Right atrium auricular region (tissue), 2 donors: ENCODE measurements at places on chromosomes 3 and 15.

GRCh38 chr15:36965570-36966342 is 134.6 kb downstream of the MEIS2 start:
- DNase-seq, result no peak

- DNase-seq, result no peak
Observed at GRCh38 chr3:126527006-126527405, 3.1 kb downstream of the CHST13 start.

DNA sequence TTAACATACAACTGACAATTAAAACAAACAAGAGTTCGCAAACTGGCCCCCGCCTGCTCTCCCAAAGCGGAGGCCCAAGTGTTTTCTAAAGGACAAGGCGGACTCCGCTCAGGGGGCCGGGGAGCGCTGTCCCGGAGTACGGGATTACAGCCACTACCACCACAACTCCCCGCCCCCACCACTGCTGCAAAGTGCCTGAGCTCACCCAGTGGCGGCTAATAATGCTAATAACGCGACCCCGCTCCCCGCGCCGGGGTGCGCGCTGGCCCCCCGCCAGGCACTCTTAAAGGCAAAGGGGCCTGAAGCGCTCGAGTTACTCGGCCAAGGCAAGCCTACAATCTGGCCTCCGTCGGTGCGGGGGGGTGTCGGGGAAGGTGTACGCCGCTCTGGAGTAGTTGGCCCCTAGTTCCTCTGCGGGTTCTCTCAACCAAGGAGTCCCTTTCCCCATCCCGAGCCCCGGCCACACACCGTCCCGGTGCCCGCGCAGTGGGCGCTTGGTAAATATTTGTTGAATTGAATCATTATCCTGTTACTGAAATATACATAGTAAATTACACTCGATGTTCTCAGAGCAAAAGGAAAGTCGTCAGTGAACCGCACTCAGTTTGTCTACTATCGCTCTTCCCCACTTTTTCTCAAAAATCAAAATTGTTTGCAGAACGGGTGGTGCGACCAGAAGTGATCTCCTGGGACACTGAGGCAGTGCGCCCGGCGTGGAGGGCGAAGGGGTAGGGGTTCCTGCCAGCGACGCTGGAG is 827 bp downstream of the WNT5A start:
- DNase-seq, result no peak

DNA sequence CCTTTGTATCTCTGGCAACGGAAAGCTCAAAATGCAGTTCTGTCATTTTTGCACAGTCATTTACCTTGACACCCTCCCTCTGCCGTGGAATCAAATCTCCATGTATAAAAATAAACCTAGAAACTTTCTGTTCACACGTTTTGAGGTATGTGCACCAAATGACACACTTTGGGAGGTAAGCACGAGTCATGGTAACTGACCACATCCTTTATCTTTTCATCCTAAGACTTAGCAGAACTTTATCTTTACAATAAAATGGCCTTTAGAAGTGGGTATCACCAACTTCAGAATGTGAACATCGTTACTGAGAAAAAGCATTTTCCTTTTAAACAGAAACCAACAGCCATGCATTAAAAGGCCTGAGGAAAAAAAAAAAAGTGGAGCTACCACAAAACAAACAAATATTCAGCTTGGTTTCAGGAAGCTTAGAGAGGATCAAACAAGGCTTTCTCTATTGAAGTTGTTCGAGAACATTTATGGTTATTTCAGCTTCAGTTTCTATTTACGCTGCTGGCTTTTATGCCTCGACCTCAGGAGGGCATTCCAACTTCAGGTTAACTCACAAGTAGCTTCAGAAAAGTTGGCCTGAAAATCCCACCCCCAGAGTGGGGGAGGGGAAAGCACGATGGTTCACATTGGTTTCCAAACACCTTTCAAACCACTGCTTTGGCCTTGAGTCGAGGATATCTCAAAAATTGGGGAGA is 171.1 kb upstream of the ICE2 start:
- no peak for DNase-seq

DNA sequence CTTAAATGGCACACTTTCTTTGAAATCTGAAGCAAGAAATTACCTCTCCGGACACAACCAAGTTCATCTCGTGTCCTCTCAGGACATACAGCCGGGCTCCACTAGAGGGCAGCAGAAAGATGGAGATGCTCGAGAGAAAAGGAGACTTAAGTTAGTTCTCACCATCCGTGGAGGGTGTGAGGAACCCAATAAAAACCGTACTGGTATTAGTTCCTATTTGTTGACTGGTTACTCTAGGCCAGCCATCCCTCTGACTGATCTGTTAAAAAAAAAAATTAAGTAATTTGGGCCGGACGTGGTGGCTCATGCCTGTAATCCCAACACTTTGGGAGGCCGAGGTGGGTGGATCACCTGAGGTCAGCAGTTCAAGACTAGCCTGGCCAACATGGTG is 7.9 kb upstream of the CYP11A1 start:
- peak; percentile 89 for DNase-seq

GRCh38 chr3:155069729-155070128 is 10.4 kb upstream of the MME start:
- DNase-seq, result no peak

DNA sequence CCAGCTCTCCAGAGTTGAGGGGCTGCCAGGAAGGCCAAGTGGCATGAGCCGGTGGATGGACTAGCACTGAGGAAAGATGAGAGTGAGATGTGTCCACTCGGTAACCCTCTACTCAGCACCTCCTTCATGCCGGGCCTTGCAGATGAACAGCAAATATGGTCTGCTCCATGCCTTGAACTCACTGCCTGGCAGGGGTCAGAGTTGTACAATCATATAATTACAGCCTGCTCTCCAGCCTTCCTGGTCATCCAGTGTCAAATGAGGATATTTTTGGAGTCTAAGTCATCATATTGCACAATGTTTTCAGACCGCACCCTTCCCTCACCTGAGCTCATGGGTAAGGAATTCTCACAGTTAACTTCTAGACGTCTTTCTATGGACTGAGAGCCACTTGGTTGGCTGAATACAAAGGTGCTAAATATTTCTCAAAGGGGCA is 4.9 kb downstream of the MGLL start:
- DNase-seq, result no peak

GRCh38 chr3:10339376-10339955 is 18.6 kb upstream of the SEC13 start:
- no peak for DNase-seq

GRCh38 chr3:24598695-24599470 is 104.2 kb upstream of the THRB start:
- DNase-seq, result no peak

DNA sequence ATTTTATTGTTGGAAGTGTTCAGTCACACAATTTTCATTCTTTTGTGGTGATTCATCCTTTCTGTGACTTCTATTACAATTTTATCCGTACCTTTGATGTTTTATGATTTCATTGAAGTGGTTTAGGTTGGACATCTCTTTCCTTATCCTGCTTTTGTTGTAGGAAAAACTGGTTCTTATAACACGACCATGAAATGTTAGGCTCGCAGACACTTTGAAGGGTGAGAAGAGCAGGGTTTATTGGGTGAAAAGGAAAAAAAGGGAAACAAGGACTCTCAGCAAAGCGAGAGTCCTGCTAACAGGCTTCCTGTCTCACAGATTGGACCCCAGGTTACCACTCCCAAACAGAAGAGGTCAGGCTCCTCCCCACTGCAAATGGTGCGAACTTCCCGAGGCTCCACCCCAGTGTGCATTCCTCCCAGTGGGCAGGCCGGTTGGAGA is 257.4 kb downstream of the STXBP5L start:
- no peak for DNase-seq

DNA sequence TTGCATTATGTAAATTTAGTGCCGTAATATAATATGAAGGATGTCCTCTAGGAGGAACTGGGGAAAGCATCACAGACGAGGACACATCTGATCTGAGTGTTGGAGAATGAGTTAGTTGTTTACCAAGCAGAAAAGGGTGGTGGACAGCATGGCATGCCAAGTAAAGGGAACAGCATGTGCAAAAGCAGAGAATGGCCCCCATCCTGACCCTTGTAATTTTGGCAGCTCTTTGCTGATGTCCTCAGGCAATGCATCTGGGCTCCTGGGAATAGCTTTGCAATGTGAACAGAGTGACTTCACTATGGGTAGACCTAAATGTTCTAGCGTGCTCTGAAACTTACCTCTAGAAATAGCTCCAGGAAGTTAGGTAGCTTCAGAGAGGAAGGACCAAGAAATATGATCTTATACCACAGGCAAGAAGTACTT is 263.3 kb downstream of the LPP start:
- no peak for DNase-seq

DNA sequence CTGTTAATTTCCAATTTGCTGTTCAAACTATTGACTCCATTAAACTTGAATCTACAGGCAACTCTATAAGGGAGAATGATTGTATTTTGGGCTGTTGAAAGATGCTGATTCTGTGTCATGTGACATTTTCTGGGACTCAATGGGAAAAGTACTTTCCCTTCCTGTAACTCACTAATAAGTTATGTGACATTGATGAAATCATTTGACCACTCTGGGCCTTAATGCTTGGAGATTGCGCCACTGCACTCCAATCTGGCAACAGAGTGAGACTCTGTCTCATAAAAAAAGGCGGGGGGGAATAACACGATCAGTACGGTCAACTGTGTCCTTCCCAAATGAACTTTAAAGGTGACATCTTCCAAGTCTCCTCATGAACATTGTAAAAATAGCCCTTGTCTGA is 215.2 kb upstream of the SGO1 start:
- no peak for DNase-seq

DNA sequence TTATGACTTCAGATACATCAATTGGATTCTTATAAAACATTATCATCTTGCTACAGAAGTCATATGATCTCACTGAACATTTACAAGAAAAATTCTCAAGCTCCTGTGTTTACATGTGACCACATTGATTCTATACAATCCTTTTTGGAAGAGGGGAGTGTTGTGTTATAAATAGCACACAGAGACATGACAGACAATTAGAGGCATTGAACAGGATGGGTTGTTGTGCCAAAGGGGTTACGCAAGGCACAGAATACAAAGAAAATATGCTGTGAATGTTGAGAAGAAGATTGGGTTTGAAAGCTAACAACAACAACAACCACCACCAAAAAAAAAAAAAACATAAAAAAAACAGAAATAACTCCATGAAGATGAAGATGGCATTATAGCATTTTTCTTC is 32.5 kb upstream of the TBL1XR1 start:
- no peak for DNase-seq

DNA sequence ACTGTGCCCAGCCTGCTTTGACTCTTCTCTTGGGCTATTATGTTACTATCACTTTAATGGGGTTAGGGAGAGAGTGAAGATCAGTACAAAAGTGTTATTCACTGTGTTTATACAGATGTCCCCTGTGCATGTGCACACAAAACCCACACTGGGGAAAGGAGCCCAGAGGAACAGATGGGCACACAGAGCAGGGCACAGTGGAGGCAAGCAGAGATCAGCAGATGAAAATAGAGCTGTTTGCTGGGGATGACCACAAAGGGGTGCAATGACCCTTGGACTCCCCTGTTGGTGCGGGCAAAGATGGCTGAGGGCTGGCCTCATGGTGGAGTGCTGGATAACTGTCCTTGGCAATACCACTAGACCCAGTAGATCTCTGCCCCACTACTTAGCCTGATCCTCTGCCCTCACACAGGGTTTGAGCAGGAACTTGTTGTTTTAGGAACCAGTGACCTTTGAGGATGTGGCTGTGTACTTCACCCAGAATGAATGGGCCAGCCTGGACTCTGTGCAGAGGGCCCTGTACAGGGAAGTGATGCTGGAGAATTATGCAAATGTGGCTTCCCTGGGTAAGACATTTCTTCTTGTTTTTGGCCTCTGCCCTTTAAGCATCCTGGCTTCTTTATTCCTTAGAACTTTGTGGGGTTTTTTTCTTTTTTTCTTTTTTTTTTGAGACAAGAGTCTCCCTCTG is 5.3 kb downstream of the ZNF620 start:
- DNase-seq, result no peak

DNA sequence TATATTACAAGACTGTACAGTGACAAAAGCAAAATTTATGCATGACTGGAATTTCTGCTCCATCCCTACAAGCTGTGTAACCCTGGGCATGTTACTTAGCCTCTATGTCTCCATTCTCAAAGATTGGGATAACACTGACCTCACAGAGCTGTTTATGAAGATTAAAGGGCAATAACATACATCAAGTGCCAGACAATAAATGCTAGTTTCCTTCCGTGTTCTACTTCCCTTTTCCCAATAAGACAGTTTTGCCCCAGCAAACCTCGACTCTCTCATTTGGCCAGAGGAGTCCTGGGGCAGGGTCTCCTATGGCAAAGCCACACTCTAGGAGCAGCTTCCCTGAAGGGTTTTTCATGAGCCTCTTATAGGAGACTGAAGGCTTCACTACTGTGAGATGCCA is 7.5 kb downstream of the HEXA start:
- DNase-seq, result no peak

DNA sequence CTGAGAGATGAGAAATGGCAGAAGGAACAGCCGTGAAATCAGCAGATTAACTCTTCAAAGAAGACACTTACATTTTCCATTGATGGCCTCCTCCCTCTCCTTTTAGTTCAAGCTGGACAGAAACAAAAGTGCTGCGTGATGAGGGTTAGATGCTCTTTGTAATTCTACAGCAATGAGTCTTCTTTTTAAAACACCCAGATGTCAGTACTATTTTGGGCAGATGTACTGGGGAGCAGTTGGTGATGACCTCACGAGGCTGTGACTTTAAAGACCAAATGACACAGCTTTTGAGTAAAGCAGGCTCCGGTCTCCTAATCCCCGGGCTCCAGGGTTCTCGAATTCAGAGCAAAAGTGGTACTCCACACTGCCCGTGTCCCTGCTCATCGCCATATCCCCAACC is 198.2 kb downstream of the SLCO3A1 start:
- no peak for DNase-seq

DNA sequence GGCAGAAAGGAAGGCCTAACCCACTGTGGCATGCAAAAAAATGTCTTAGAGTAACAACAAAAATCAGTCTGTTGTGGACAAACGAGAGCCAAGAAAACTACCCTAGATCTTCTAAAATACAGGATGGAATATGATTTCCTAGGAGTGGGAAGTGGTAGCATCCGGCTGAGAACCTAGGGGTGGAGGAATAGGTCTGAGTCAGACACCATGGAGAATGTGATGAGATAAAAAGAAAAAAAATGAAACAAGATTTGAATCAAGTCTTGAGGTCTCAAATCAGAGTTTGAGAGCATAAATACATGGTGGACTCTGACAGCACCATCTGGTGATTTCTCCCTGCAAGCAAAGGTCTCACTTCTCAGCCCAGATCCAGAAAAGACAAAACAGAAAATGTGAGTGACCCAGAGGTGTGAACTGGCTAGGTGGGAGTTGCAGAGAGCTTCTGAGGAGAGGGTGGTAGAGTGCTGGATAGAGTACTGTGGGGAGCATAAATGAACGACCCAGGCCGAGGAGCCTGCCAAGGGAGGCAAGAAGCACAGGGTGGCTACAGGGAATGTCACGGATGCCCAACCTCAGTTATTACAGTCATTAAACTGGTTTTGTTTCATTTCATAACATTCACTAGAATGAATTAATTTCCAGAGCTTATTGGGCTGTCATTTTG is 27.6 kb upstream of the VEPH1 start:
- no peak for DNase-seq
